ENCODE measurements at places on chromosomes 5 and 9. TPM values are rescaled to one million over a fixed set of nuclear protein-coding genes. Genes with fewer than 3 reads are reported as not detected.

GRCh38 chr9:38035873-38036272 is 33.2 kb downstream of the SHB start:
- no peak for DNase-seq

The SPINK6 gene
- total RNA-seq: not detected

DNA sequence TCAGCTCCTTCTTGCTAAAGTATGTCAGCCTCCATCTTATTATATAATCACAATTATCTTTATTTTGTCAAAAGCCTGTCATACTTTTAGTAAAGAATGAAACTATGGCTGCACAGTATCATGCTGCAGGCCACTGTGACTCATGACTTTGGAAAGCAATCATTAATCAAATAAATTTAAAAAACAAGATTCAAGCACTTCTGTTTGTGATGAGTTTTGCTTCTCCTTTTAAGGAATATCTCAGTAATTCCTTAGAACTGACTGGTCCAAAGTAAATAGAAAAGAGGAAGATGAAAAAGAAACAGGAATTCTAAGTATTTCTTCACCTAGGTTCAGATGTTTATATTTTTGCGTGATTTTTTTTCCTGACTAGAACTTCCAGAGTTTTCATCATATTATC is 83.1 kb downstream of the EDIL3 start:
- DNase-seq: no peak

- peak; percentile 64 for DNase-seq
Observed at GRCh38 chr9:137385061-137385655, 37.8 kb downstream of the EXD3 start.
